ENCODE measurements at places on chromosomes 11 and 22. TPM values are rescaled to one million over a fixed set of nuclear protein-coding genes. Genes with fewer than 3 reads are reported as not detected.

The CAT gene
- total RNA-seq, result 41.1 TPM

The CDON gene
- 2.3 TPM for total RNA-seq

The TMEM191C gene
- total RNA-seq, result 0.46 TPM

The TRIM29 gene
- 190 TPM for total RNA-seq

The CALCA gene
- not detected for total RNA-seq

The LYVE1 gene
- total RNA-seq, result not detected

The FXYD2 gene
- not detected for total RNA-seq

- DNase-seq, result no peak
Observed at GRCh38 chr11:44017443-44018126, 30.2 kb upstream of the ACCSL start.

DNA sequence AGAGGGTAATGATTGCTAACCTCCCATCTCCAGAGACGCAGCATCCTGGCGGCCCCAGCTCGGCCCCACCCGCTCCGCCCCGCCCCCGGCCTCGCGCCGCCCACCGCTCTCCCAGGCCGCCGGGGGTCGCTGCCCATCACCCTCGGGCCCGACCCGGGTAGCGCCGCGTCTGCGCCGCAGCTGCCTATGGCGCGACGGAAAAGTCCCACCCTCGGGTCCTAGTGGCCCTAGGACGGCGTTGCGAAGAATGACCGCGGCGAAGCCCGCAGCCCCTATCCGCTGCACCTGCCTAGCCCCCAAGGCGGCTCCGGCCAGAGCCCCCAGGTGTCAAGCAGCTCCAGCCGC, 457 bp downstream of the CPSF7 start:
- DNase-seq, result no peak

DNA sequence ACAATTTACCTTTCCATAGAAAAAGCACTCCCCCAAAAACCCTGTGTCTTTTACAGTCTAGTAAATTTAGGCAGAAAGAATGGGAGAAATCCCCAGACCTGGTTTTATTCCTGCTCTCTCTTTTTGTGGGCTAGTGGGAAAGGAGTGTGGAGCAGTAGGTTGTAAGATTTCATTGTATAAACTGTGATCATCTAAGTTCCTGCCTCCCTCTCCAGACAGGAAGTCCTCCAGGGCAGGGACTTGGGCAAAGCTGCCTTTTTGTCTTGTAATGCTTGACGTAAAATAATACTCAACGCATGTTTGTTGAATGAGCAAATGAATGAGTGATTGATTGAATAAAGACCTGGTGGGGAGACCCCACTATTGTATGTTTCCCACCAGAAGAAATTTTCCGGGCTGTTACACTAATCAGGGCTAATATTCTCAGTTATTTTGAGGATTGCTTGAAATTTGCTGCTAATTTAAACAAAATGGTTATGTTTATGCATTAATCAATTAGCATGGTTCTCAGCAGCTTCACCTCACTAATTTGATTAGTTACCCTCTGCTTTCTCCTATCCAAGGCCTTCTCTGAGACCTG, 36.3 kb downstream of the CSNK2A3 start:
- DNase-seq, result peak; percentile 23

DNA sequence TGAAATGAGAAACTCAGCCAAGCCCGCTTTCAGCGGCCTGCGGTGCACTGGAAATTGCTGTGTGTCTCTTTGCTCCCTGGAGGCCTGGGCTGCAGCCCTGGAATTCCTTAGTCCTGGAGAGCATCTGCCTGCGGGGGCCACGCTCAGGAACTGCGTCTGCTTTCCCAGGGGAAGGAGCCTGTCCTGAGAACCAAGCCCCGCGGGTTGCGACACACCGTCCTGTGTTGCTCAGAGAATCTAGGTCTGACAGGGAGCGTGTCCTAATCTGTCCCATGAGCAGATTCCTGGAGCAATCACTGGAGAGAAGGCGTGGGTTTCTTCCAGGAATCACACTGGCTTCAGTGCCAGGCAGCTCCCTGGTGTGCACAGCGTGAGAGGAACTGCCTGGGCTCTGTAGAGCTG, 708.1 kb downstream of the BRD1 start:
- no peak for DNase-seq

GRCh38 chr11:64859542-64860414, 15.3 kb upstream of the CDC42BPG start:
- DNase-seq, result no peak

GRCh38 chr11:35763765-35764164, 101.2 kb downstream of the TRIM44 start:
- no peak for DNase-seq

DNA sequence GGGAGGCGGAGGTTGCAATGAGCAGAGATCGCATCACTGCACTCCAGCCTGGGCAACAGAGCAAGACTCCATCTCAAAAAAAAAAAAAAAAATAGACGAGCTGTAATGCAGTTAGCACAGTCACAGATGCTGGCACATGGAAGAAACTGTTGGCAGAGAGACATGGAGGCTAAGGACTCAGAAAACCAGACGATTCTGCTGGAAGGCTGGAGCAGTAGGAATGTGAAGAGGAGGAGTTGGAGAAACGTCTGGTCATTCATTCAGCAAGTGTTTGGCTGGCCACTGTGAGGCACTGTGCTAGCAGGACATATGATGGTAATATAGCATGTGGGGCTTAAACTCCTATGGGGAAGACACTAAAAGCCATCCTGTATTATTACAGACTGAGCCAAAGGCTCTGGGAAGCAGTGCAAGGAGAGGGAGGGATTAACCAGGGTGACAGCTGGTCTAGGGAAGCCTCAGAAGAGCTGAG, 5.0 kb downstream of the UQCR10 start:
- no peak for DNase-seq

GRCh38 chr22:22001664-22002525, 19.3 kb upstream of the TOP3B start:
- no peak for DNase-seq

DNA sequence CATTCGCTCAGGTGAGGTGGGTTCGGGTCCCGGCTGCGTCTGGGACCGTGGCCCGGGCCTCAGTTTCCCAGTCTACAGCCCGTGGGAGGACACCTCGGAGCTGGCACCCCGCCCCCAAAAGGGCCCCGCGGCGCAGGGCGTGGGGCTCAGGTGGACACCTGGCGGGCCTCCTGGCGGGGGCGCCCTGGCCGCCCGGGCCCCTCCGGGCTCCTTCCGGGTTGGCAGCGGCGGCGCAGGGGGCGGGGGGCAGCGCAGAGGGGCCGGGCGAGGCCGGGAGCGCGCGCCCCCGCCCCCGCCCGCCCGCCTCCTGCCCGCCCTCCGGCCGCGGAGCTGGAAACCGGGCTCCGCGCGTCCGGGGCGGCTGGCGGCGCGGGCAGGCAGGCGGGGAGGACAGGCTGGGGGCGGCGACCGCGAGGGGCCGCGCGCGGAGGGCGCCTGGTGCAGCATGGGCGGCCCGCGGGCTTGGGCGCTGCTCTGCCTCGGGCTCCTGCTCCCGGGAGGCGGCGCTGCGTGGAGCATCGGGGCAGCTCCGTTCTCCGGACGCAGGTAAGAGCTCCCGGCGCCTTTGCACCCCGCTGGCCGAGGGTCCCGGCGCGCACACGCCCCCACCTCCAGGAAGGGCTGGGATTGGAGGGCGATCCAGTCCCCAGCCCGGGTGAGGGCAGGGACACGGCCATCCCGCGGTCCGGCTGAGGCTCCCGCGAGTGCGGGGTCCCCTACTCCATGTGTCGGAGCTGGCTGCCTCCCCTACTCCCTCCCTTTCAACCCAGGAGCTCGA, at the start of gene EMID1:
TSS of gene EMID1 (plus strand) at position 303 of the 778 bp plus-strand sequence. CDS start at position 446, 143 bp downstream.
- no peak for DNase-seq

- no peak for DNase-seq
Observed at GRCh38 chr11:8330404-8330803, 66.7 kb upstream of the LMO1 start.

Data from foreskin keratinocyte (primary cell).